ENCODE measurements at places on chromosomes 16 and 17. TPM values are rescaled to one million over a fixed set of nuclear protein-coding genes. Genes with fewer than 3 reads are reported as not detected.

ADAD2 gene
- not detected for total RNA-seq

FNDC8 gene
- total RNA-seq = not detected

COG4 gene
- total RNA-seq = 53.6 TPM

SLC38A8 gene
- 4.2 TPM for total RNA-seq

ORAI3 gene
- 27.6 TPM for total RNA-seq

KRT33B gene
- not detected for total RNA-seq

ZKSCAN2 gene
- 6.3 TPM for total RNA-seq

SULT1A2 gene
- not detected for total RNA-seq

KRTAP3-2 gene
- total RNA-seq = not detected

HS3ST3B1 gene
- 0.33 TPM for total RNA-seq

TMEM88 gene
- not detected for total RNA-seq

TPSD1 gene
- total RNA-seq = not detected

MYH2 gene
- total RNA-seq = not detected

ADAMTS18 gene
- total RNA-seq = not detected

FBXO39 gene
- total RNA-seq = 0.36 TPM

DNAH9 gene
- 1.7 TPM for total RNA-seq

HNF1B gene
- total RNA-seq = not detected

DNAI2 gene
- total RNA-seq = not detected

MYH1 gene
- total RNA-seq = not detected

CDC42EP4 gene
- 14.0 TPM for total RNA-seq

ZNF287 gene
- total RNA-seq = 3.3 TPM

RGS11 gene
- 1.7 TPM for total RNA-seq
